Karpas-422 (cell line): ENCODE measurements at places on chromosomes 2 and 18. TPM values are rescaled to one million over a fixed set of nuclear protein-coding genes. Genes with fewer than 3 reads are reported as not detected.

DNA sequence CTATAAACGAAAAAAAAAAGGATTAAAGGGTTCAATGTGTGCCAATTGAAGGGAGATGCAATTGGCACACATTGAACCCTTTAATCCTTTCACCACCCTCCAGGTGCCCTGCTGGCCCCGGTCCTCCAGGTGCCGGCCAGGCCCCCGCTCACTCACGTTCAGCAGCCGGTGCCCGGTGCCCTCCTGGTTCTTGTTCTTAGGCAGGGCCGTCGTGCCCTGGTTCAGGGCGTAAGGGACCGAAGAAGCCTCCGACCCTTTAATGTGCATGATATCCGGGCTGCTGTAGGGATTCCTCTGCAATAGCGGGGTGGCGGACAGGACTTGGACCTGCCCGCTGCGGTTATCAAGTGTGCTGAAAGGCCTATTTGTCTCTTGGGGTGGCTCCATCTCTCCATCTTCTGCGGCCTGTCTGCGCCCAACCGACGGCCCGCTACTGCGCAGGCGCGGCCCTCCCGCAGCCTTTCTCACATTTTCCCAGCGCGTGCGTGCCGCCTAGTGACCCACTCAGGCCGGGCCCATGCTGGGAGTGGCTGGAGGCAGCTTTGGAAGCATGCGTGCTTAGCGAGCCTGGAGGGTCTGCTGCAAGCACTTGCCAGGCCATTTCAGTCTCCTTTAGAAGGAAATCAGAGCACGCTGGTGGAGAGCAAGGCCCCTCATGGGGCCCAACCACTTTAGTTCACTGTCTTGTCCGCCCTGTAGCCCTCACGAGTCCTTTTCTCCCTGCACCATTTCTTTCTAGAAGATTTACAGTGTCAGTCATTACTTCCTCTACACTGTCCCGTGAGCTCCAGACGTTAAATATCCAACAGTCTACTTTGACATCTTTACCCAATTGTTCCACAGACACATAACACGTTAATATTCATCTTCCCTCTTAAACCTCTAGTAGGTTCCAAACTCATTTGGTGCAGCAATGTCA is 24.3 kb downstream of the TMEM237 start:
- no peak overlapping the region for H3K27ac ChIP-seq
- no peak for DNase-seq
- no peaks in the 10 kb centered on the region for H3K36me3 ChIP-seq
- H3K4me3 ChIP-seq = no peak overlapping the region
- H3K27me3 ChIP-seq = no peaks in the 10 kb centered on the region

MERTK gene
- not detected in 2 replicates for total RNA-seq

DNA sequence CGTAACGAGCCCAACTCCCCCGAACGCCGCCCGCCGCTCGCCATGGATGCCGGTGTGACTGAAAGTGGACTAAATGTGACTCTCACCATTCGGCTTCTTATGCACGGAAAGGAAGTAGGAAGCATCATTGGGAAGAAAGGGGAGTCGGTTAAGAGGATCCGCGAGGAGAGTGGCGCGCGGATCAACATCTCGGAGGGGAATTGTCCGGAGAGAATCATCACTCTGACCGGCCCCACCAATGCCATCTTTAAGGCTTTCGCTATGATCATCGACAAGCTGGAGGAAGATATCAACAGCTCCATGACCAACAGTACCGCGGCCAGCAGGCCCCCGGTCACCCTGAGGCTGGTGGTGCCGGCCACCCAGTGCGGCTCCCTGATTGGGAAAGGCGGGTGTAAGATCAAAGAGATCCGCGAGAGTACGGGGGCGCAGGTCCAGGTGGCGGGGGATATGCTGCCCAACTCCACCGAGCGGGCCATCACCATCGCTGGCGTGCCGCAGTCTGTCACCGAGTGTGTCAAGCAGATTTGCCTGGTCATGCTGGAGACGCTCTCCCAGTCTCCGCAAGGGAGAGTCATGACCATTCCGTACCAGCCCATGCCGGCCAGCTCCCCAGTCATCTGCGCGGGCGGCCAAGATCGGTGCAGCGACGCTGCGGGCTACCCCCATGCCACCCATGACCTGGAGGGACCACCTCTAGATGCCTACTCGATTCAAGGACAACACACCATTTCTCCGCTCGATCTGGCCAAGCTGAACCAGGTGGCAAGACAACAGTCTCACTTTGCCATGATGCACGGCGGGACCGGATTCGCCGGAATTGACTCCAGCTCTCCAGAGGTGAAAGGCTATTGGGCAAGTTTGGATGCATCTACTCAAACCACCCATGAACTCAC is 673 bp downstream of the PCBP1 start:
- H3K27me3 ChIP-seq = no peaks in the 10 kb centered on the region
- peak; percentile 86 for DNase-seq
- peaks cover 67% of the 10 kb centered on the region for H3K4me1 ChIP-seq
- peak overlapping the region; percentile 98 for H3K27ac ChIP-seq
- H3K36me3 ChIP-seq = peaks cover 23% of the 10 kb centered on the region
- H3K4me3 ChIP-seq = peak overlapping the region; percentile 88

DNA sequence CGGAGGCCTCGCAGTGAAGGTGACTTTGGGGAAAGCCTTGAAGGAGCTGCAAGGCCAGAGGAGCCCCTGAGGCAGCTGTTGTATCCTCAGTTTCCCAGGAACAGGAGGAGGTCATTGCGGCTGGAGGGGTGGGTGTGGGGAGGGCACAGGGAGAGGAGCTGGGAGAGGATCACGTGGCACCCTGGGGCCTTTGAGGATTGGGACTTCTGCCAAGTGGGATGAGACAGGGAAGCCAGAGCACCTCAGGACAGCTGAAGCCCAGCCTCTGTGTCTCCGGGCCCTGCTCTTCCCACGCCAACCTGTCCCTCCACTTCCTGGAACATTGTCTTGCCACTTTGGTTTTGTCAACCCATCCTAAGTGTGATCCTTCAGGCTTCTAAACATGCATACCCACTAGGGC is 19.4 kb upstream of the RRM2 start:
- H3K4me3 ChIP-seq = no peak overlapping the region
- H3K4me1 ChIP-seq = no peaks in the 10 kb centered on the region
- H3K27ac ChIP-seq = no peak overlapping the region
- DNase-seq = no peak
- H3K36me3 ChIP-seq = no peaks in the 10 kb centered on the region

- H3K27me3 ChIP-seq = no peaks in the 10 kb centered on the region
- H3K4me3 ChIP-seq = peak overlapping the region; percentile 32
- peak; percentile 92 for DNase-seq
- H3K4me1 ChIP-seq = peaks cover 86% of the 10 kb centered on the region
- peaks cover 54% of the 10 kb centered on the region for H3K36me3 ChIP-seq
Observed at GRCh38 chr2:64092502-64092901, 51.7 kb downstream of the PELI1 start.

DNA sequence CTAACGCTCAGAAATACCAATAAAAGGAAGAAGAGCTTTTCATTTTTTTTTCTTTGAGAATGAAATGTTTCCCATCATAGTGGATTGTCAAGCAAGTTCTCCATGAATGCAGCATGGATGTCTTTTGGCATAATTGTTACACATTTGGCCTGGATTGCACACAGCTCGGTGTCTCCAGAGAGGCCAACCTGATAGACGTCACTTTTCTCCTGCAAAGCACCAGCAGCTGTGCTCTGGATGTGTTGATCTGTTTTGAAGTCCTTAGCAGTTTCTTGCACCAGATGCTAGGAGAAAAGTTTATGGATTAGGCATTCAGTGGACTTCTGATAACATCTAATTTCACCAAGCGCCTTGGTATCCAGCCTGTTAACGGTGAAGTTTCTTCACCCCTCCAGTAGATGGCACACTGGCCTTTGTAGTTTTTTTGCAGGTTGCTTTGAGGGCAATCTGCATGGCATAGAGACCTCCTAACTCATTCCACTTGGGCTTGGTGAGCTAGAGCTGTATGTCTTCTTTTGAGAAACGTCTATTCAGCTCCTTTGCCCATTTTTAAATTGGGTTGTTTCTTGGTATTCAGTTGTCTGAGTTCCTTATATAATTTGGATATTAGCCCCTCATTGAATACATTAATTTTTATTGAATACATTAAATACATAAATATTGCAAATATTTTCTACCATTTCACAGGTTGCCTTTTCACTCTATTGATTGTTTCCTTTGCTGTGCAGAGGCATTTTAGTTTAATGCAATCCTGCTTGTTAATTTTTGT is 59.7 kb downstream of the PTH2R start:
- H3K4me3 ChIP-seq = no peak overlapping the region
- peak; percentile 85 for DNase-seq
- no peak overlapping the region for H3K27ac ChIP-seq
- H3K36me3 ChIP-seq = no peaks in the 10 kb centered on the region
- no peaks in the 10 kb centered on the region for H3K4me1 ChIP-seq

GRCh38 chr18:6601241-6601640 is 128.3 kb upstream of the ARHGAP28 start:
- H3K27ac ChIP-seq = no peak overlapping the region
- H3K4me3 ChIP-seq = no peak overlapping the region
- no peaks in the 10 kb centered on the region for H3K27me3 ChIP-seq

GRCh38 chr2:20914087-20914486 is 91.2 kb upstream of the LDAH start:
- H3K27me3 ChIP-seq = no peaks in the 10 kb centered on the region
- no peak overlapping the region for H3K27ac ChIP-seq
- DNase-seq = no peak
- H3K4me1 ChIP-seq = no peaks in the 10 kb centered on the region
- no peak overlapping the region for H3K4me3 ChIP-seq

ITGB6 gene
- not detected in 2 replicates for total RNA-seq

SRD5A2 gene
- total RNA-seq = 0.04 TPM in 2 replicates
